ENCODE measurements at places on chromosomes 7 and 10.

GRCh38 chr10:114661212-114661880, 3.3 kb upstream of the ABLIM1 start:
- no peak for DNase-seq

GRCh38 chr10:14543046-14543903, 212.6 kb upstream of the FRMD4A start:
- DNase-seq = no peak

GRCh38 chr7:8536431-8536830, 103.0 kb downstream of the NXPH1 start:
- DNase-seq = no peak

- DNase-seq = no peak
Measured at GRCh38 chr7:148711191-148712102, 12.7 kb downstream of the CUL1 start.

DNA sequence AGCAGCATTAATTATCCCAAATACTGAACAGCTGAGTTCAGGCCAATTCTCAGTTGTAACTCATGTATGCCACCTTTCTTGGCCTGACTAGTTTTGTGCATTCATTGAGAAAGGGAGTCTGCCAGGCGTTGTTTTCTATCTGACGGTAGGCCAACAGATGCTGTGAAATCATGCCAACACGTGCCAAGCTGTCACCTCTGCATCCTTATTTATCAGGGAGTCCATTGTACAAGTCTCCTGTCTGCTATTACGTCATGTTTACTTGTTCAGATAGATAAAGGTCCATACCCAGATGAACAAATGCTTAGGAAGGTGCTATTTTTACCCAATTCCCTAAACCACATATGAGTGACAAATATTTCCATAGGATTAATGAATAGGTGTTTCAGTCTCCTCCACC, 127.2 kb upstream of the CDK6 start:
- DNase-seq = no peak

DNA sequence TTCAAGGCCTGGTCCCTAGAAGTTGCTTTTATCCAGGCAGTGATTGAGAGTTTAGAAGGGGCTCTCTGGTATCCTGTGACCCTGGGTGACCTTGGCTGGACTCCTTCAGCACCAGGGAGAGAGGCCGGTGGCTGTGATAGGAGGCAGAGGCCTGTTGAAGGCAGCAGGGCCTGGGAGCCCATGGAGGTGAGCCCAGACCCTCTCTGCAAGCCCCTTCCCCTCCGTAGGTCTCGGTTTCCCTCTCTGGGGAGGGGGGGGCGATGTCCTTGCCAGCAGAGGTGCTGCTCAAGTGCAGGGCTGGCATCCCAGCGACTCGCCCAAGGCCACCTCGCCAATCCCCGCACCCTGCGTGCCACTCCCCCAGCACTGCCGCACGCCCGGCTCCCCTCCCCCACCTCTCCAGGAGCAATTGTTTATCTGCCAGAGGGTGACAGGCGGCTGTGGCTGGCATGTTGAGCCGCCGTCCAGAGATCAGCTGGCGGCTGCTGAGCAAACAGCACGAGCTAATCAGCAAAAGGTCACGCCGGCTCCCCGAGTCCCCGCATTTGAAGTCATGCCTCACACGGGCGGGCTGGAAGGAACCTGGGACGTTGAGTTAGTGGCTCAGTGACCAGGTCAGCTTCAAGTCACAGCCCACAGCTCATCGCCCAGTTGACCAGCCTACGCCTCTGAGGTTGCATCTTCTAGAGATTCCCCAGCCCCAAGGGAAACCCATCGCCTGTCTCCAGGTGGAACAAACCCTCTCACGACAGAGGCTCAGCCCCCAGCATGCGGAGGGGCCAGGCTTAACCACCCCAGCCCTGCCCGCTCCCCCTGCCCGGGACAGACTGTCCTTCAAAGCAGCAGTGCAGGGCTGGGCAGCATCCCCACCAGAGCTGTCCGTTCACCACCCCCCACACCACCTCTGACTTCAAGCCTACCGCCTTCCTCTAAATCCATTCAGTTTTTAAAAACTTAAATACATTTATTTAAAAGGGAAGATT, 43.7 kb downstream of the ELFN1 start:
- no peak for DNase-seq

DNA sequence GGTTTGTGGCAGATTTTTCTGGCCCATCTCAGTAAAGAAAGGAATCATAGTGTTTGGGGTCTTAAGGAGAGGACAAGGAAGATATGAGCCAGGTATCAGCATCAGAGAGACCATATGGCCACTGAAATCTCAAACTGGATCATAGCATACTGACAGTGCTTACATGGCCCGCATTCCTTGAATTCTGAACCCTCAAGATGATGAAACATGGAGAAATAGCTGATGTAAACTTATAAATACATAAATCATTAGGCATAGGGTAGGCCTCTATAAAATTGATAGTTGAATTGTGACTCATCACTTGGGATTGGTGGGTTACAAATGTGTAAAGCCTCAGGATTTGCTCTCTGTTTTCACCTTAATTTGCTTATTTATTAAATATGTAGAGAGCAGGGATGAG, 688.5 kb downstream of the CNTNAP2 start:
- DNase-seq = no peak

GRCh38 chr7:51139796-51140195, 176.8 kb downstream of the COBL start:
- no peak for DNase-seq

DNA sequence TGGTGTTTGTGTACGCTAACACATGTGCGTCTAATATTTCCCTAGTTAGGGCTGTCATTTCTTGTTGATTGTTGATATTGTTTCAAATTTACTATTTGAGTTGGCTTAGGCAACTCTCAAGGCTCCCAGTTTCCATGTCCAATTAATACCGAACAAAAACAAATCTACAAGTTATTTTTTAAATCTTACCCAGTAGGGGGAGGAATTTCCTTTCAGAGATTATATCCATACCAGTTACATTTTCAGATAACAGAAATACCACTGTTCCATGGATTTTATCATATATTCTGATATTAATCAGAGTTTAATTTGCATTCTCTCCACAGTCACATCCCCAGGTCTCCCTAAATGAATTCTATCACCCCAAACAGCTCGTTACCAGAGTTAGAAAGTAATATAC, 7.2 kb upstream of the AKR1B10 start:
- no peak for DNase-seq

- DNase-seq = no peak
Measured at GRCh38 chr7:132352800-132353199, 223.5 kb downstream of the PLXNA4 start.

DNA sequence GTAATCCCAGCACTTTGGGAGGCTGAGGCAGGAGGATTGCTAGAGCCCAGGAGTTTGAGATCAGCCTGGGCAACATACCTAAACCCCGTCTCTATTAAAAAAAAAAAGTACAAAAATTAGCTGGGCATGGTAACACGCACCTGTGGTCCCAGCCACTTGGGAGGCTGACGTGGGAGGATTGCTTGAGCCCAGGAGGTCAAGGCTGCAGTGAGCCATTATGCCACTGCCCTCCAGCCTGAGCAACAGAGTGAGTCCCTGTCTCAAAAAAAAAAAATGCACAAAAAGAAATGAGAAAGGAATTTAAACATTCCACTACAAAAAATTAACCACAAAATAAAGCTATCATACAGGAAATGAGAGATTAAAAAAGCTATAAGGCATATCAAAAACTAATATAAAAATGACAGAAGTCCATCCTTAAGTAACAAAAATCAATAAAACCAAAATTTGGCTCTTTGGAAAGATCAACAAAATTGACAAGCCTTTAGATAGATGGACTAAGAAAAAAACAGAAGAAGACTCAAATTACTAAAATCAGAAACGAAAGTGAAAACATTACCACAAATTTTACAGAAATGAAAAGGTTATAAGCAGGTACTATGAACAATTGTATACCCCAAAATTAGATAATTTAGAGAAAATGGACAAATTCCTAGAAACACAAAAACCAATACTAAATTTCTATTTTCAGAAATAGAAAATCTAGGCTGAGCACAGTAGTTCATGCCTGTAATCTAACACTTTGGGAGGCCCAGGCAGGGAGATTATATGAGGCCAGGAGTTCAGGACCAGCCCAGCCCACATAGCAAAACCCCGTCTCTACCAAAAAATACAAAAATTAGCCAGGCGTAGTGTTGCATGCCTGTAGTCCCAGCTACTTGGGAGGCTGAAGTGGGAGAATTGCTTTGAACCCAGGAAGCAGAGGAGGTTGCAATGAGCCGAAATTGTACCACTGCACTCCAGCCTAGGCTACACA, 42.4 kb upstream of the NANOS1 start:
- no peak for DNase-seq

DNA sequence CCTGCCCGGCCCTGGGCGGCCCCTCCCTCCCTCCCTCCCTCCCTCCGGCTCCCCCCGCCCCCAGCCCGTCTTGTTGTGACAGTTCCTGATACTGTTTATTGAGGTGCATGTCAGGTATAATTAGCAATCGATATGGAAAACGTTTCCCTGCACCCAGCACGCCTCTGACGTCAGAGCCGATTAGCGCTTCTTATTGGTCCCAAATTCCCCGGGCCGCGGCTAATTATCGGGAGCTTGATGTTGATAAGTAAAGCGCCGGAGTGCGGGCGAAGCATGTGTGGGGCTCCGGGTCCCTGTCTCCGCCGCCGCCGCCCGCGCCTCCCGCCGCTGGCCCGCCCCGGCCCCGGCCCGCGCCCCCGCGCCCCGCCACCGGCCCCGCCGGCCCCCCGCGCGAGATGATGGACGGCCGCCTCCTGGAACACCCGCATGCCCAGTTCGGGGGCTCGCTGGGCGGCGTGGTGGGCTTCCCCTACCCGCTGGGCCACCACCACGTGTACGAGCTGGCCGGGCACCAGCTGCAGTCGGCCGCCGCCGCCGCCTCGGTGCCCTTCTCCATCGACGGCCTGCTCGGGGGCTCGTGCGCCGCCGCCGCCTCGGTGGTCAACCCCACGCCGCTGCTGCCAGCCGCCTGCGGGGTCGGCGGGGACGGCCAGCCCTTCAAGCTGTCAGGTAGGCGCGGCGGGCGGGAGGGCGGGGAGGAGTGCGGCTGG, at the start of gene UNCX:
UNCX (plus strand) TSS at position 250 of the 710 bp plus-strand sequence; CDS start at position 396, 146 bp downstream.
- DNase-seq = no peak

GRCh38 chr7:117402109-117402508, 25.2 kb downstream of the ASZ1 start:
- no peak for DNase-seq

DNA sequence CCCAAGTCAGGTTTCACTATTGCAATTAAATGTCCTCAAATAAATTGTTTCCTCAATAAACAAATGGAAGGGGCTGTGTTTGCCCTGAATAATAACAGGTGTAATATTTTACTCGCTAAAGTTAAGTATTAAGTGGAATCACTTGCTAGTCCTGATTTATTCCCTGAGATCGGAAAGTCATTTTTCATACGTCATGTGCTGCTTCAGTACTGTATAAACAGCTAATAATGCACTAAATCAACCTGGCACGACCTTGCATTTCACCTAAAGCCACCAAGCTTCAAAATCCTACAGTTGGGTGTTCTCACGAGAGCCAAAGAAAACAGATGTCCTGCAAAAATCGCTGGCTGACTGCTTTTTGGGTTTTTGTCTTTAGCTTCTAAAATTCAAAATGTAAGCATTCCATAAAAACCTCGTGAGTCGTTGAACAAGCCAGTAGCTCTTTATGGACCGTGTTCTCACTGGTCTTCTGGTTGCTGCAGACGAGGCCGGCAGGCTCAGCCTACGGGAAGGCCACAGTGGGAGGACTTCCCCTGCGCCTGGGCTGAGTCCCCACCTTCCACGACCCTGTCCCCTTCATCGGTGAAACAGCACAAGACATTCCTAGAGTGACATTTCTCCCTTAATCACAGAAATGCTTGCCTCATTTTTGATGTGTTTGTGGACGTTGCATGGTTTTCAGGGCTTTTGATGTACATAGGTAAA, 17.9 kb upstream of the MNX1 start:
- DNase-seq = no peak

- DNase-seq = no peak
Measured at GRCh38 chr7:137342265-137342664, 1.3 kb downstream of the PTN start.

DNA sequence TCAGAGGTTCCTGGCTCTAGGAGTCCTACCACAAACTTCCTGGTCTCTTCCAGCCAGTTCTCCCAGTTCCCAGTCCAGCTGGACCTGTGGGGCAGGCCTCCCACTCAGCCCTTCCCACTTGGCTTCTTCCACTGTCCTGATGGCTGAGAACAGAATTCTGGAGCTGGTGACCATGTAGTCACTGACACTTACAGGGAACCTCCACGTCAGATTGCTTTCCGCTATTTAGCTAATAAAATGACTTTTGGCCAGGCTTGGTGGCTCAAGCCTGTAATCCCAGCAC, 63.5 kb upstream of the ZRANB1 start:
- DNase-seq = no peak

DNA sequence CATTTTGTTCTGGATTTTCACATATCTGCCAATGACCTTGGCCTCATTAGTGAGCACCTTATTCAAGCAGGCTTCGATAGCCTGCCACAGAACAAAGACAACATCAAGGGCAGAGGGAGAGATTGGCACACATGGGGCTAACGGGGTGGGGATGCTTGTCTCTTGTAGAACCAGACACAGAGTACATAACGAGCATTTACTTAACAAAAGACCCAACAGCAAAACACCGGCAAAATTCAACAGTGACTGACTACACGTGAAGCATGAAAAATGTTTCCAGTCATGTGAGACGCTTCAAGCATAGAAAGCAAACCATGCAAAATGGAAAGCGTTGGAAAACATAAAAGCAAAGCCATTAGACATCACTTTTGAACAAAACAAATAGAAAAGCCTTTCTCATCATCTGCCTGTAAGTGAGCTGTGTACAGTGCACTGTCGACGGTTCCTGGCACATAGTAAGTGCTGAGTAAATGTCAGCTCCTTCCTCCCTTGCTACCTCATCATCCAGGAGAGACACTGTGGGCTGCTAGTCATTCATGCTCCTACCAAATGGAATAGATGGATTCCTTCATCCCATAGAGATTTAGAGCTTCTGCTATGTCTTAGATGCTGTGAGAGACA, 134.4 kb upstream of the AGK start:
- DNase-seq = no peak

DNA sequence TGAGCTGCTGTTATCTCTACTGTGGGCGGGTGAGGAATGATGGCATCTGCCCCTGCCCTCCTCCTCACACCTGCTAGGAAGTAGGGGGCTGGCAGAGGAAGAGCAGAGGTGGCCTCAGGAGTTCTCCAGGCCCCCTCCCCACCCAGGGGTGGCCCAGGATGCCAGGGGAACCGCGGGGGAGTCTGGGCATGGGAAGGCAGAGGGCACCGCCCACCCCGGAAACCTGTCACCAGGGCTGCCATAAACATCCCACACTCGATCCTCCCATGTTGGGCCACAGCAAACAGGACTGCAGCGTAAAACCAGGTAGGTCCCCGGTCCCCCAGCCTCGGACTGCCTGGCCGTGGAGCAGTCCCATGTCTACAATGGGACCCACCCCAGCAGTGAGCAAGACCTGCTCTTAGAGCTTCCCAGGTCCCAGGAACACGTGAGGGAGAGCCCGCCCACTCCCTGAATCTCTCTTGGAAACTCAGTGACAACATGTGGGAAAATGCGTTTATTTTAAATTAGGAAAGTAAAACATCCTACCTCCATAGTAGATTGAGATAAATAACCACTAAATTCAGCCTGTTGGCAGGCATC, 23.4 kb downstream of the EBF3 start:
- DNase-seq = no peak
